Fibroblast of villous mesenchyme (primary cell): ENCODE measurements at places on chromosomes 5 and 9. TPM values are rescaled to one million over a fixed set of nuclear protein-coding genes. Genes with fewer than 3 reads are reported as not detected.

Gene PAX5
- not detected in 2 replicates for total RNA-seq

Gene GMCL2
- total RNA-seq: not detected in 2 replicates

Gene ZNF169
- total RNA-seq: 3.9 and 4.7 TPM in 2 replicates

Gene PCDHGA3
- total RNA-seq: 3.2 and 4.3 TPM in 2 replicates

Gene EPB41L4A
- total RNA-seq: 0.64 and 0.86 TPM in 2 replicates

Gene SPINK13
- total RNA-seq: not detected in 2 replicates

Gene PRR16
- total RNA-seq: 11.6 and 22.0 TPM in 2 replicates

Gene WNT8A
- not detected in 2 replicates for total RNA-seq

Gene PPP3R2
- not detected in 2 replicates for total RNA-seq

Gene HEXB
- total RNA-seq: 162 and 187 TPM in 2 replicates

Gene FOXD4L3
- total RNA-seq: 0.32 TPM in 1 of 2 replicates, not detected in the other

Gene GPX3
- 3.5 and 3.9 TPM in 2 replicates for total RNA-seq

Gene IL9
- not detected in 2 replicates for total RNA-seq

Gene CDC20B
- not detected in 2 replicates for total RNA-seq

Gene SHOC1
- total RNA-seq: under 0.01 TPM in 1 of 2 replicates, not detected in the other

Gene ATG10
- 5.8 and 9.1 TPM in 2 replicates for total RNA-seq

Gene SOWAHA
- under 0.01 TPM in 2 replicates for total RNA-seq

Gene RXFP3
- under 0.01 TPM in 1 of 2 replicates, not detected in the other for total RNA-seq

Gene TRMT10B
- 2.2 and 3.5 TPM in 2 replicates for total RNA-seq

Gene CDKN2AIPNL
- 20.3 and 30.7 TPM in 2 replicates for total RNA-seq

Gene SNCAIP
- 19.0 and 32.5 TPM in 2 replicates for total RNA-seq

Gene TOR2A
- 4.2 and 5.2 TPM in 2 replicates for total RNA-seq

Gene FBP2
- not detected in 2 replicates for total RNA-seq

Gene OR1Q1
- not detected in 2 replicates for total RNA-seq

Gene UAP1L1
- total RNA-seq: 16.0 and 31.2 TPM in 2 replicates

Gene COX7C
- 94.7 and 127 TPM in 2 replicates for total RNA-seq

Gene LTC4S
- 0.43 TPM in 1 of 2 replicates, not detected in the other for total RNA-seq

Gene CDKN2A
- total RNA-seq: 20.7 and 32.5 TPM in 2 replicates

Gene SMIM23
- not detected in 2 replicates for total RNA-seq

Gene EQTN
- total RNA-seq: not detected in 2 replicates

Gene EIF4E1B
- not detected in 2 replicates for total RNA-seq

Gene ARID3C
- total RNA-seq: 0.32 TPM in 1 of 2 replicates, not detected in the other

Gene PCDHGA7
- 3.5 and 4.5 TPM in 2 replicates for total RNA-seq

Gene HTR1A
- not detected in 2 replicates for total RNA-seq

Gene DRD1
- total RNA-seq: under 0.01 TPM in 2 replicates

Gene SOX30
- under 0.01 TPM in 1 of 2 replicates, not detected in the other for total RNA-seq
